Left lung (tissue), 14 donors: ENCODE measurements at places on chromosomes 6 and 20.

DNA sequence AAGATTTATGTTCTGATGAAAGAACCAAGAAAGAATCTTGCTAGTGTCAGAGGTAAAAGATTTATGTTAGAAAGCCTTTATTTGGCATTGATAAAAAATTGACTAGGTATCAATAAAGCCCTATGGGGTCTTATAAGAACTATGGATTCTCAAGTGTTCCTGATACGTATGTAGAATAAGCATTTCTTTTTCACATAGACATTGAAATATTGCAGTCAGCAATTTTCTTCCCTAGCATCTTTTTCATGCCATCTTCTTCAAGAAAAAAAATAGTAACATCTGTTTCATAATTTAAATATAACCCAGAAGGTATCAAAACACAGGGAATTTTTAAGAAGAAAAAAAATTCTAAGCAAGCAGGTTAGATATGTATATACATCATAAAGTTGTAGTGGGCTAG, 230.6 kb downstream of the CENPW start:
- no peaks in the 10 kb centered on the region for H3K4me1 ChIP-seq
- no peak for DNase-seq
- H3K36me3 ChIP-seq: no peaks in the 10 kb centered on the region
- no peak overlapping the region for H3K4me3 ChIP-seq

- H3K4me1 ChIP-seq: no peaks in the 10 kb centered on the region
- no peaks in the 10 kb centered on the region for H3K27me3 ChIP-seq
- no peak overlapping the region for H3K27ac ChIP-seq
- H3K36me3 ChIP-seq: no peaks in the 10 kb centered on the region
- no peak overlapping the region for H3K4me3 ChIP-seq
These were observed 92.1 kb downstream of the PHACTR3 start for GRCh38 chr20:59696476-59696875.

DNA sequence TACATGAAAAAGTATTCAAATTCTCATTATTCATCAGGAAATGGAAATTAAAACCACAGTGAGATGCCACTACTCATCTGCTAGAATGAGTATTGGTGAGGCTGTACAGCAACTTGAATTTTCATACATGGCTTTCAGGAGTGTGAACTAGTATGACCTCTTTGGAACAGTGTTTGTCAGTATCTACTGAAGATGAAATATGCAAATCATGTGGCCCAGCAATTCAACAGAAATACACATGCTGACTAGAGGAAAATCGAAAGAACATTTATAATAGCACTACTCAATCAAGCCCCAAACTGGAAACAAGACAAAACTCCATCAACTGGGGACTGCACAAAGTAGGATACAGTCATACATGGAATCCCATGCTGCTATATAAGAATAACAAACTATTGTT, 102.2 kb downstream of the DCDC2 start:
- no peaks in the 10 kb centered on the region for H3K27me3 ChIP-seq
- H3K27ac ChIP-seq: no peak overlapping the region
- DNase-seq: no peak
- H3K36me3 ChIP-seq: no peaks in the 10 kb centered on the region
- H3K4me1 ChIP-seq: no peaks in the 10 kb centered on the region

DNA sequence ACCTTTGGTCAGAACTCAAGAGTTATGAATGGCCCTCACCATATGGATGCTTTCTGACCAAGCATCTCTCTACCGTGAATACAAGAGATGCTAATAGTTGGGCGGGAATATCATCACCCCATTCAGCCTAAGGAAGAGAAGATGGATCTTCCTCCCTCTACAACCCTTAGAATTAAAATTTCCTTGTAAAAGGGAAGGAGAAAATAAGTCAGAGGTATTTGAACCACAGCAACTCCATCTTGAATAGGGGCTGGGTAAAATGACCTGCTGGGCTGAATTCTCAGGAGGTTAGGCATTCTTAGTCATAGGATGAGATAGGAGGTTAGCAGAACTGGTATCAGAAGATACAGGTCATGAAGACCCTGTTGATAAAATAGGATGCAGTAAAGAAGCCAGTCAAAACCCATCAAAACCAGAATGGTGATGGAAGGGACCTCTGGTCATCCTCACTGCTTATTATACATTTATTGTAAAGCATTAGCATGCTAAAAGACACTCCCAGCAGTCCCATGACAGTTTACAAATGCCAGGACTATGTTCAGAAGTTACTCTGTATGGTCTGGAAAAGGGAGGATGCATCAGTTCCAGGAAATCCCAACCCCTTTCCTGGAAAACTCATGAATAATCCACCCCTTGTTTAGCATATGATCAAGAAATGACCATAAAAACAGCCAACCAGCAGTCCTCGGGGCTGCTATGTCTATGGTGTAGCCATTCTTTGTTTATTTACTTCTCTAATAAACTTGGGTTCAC, 101.2 kb downstream of the DTNBP1 start:
- H3K36me3 ChIP-seq: no peaks in the 10 kb centered on the region
- H3K27me3 ChIP-seq: no peaks in the 10 kb centered on the region
- H3K4me3 ChIP-seq: no peak overlapping the region
- DNase-seq: no peak
- H3K4me1 ChIP-seq: no peaks in the 10 kb centered on the region
- no peak overlapping the region for H3K27ac ChIP-seq

DNA sequence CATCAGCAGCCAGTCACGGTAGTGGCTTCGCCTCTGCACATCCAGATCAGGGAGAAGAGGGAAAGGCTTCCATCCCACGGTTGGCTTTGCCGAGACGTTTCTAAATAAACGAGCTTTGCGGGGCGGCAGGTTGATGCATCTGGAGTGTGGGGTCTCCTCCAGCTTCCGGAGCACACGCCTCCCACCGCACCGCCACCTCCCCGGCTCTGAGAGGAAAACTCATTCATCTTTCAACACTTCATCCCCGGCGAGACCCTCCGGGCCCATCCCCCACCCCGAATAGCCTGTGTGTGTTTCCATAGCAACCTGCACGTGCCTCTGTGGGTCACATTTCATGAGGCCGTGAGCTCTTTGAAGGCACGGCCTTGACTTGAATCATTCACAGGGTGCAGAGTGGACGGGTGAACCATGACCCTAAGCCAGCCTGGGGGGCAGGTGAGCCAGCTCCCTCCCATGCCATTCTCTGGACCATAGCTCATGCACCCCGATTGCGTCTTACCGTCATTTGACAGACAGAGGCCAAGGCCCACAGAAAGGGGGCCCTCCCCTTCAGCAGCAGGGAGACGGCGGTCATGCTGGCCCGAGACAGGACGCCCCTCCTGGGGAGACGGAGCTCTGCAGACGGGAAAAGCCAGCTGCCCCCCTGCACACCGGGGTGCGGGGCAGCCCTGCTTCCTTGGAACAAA, 16.2 kb upstream of the CHRNA4 start:
- peak; percentile 51 for DNase-seq
- H3K27me3 ChIP-seq: peaks cover 19% of the 10 kb centered on the region
- no peaks in the 10 kb centered on the region for H3K36me3 ChIP-seq

GRCh38 chr6:70839286-70840266, 117.3 kb downstream of the B3GAT2 start:
- no peaks in the 10 kb centered on the region for H3K36me3 ChIP-seq
- no peaks in the 10 kb centered on the region for H3K4me1 ChIP-seq
- no peak overlapping the region for H3K27ac ChIP-seq
- H3K27me3 ChIP-seq: no peaks in the 10 kb centered on the region

GRCh38 chr20:768426-768978, at the start of gene SLC52A3:
Gene SLC52A3 (minus strand): TSS chr20:768500. CDS start chr20:765774, 2,726 bp downstream.
- DNase-seq: no peak
- H3K27me3 ChIP-seq: no peaks in the 10 kb centered on the region
- H3K4me3 ChIP-seq: no peak within 1 kb of the TSS
- H3K4me1 ChIP-seq: no peaks in the 10 kb centered on the region
- H3K27ac ChIP-seq: no peak within 1 kb of the TSS

- no peaks in the 10 kb centered on the region for H3K27me3 ChIP-seq
- H3K4me3 ChIP-seq: no peak overlapping the region
- H3K27ac ChIP-seq: no peak overlapping the region
These were observed 53.6 kb upstream of the TRERF1 start for GRCh38 chr6:42505385-42505718.

GRCh38 chr6:135906542-135906941, 55.0 kb downstream of the PDE7B start:
- H3K27me3 ChIP-seq: no peaks in the 10 kb centered on the region
- peaks cover 7% of the 10 kb centered on the region for H3K4me1 ChIP-seq
- no peak overlapping the region for H3K4me3 ChIP-seq
- no peak overlapping the region for H3K27ac ChIP-seq
- no peaks in the 10 kb centered on the region for H3K36me3 ChIP-seq

- peak overlapping the region; percentile 67 for H3K27ac ChIP-seq
- H3K4me1 ChIP-seq: no peaks in the 10 kb centered on the region
- H3K27me3 ChIP-seq: no peaks in the 10 kb centered on the region
- peak; percentile 92 for DNase-seq
- H3K4me3 ChIP-seq: no peak overlapping the region
These were observed 21.3 kb downstream of the PRKN start for GRCh38 chr6:162706232-162706631.

DNA sequence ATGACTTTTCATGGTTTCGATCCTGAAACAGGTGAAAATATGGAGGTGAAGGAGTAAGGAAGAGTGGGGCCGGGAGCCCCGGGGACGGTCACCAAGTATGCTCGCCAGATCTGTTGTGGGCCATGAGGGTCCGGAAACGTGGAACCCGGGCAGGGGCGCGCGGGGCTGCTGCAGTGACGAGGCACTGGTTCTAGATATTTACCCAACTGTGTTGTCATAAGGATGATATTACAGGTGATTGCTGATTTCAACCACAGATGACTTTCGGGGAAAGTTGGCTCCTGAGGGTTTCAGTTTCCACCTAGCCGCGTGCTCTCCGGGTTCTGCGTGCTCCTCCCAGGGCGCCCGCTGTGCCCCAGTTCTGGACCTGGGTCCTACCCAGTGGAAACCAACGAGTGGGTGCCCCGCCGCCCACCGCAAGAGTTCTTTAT, 12.2 kb downstream of the RAET1G start:
- H3K27ac ChIP-seq: no peak overlapping the region
- H3K36me3 ChIP-seq: no peaks in the 10 kb centered on the region
- H3K4me3 ChIP-seq: no peak overlapping the region
- H3K27me3 ChIP-seq: no peaks in the 10 kb centered on the region

DNA sequence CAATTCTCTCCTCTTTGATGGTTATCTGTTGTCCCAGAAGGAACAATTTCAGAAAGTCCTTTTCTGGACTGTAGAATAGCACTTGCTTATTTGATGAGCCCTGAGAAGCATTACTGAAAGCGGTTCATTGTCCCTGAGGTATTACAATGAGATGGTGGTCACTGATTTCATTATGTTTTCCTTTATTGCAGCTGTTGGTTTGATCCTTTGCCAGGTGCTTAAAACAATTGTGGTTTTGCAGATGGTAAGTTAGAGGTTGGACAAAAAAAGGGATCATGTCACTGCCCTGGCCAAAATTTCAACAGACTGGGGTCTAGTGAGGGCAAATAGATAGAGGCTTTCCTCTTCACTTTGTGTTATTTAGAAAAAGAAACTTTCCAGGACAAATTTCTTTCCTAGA, 61.9 kb downstream of the ESR1 start:
- H3K36me3 ChIP-seq: no peaks in the 10 kb centered on the region
- no peak for DNase-seq

GRCh38 chr20:49594143-49594930, 26.4 kb upstream of the PTGIS start:
- DNase-seq: no peak
- H3K27ac ChIP-seq: peak overlapping the region; percentile 18
- H3K4me1 ChIP-seq: peaks cover 24% of the 10 kb centered on the region
- no peak overlapping the region for H3K4me3 ChIP-seq
- H3K27me3 ChIP-seq: no peaks in the 10 kb centered on the region

DNA sequence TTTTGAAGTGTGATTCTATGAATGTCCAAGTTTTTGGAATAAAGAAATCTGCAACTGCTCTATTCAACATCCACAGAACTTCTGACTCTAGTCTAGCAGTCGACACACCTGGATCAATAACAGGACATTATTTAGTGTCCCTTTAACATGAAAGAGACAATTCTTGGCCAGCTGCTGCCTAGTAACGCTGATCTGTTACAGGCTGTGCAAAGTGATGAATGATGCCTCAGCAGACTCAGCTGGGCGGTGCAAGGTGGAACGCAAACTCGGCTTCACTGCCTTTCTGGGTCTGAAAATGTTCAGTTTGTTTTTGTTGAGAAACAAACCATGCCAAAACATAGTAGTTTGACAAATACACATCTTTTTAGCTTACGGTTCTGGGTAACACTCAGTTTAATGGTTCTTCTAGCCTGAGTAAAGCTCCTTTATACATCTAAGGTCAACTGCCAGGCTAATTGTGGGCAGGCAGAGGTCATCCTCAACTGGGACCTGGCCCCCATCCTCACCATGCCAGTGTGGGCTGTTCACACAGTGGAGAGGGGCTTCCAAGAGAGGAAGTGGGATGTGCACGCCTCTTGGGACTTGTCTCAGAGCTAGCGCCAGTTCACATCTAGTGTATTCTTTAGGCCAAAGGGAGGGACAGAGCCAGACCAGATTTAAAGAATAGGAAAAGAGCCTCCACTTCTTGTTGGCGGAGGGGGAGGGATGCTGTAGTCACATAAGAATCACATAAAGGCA, 879.7 kb downstream of the QKI start:
- no peak overlapping the region for H3K4me3 ChIP-seq
- DNase-seq: no peak
- no peaks in the 10 kb centered on the region for H3K36me3 ChIP-seq
- H3K4me1 ChIP-seq: no peaks in the 10 kb centered on the region

DNA sequence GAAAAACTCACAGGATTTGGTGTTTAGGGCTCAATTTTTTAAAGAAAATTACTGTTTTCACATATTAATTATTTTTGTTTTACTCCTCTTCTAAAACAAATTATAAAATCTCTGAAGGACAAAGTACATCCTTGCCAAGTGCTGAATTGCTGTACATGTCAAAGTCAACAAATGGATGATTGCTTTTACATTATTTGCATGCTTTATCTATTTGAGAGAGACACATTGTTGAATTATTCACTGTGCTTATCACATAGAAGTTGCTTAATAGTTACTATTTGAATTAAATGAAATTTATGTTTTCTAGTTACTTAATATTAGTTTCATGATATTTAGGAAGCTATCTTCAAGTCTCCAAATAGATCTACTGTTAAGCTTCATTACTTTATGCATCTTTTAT, 318.6 kb upstream of the PTCHD4 start:
- no peak overlapping the region for H3K27ac ChIP-seq
- H3K36me3 ChIP-seq: no peaks in the 10 kb centered on the region
- no peak overlapping the region for H3K4me3 ChIP-seq
- no peak for DNase-seq

- H3K27ac ChIP-seq: no peak overlapping the region
- no peak overlapping the region for H3K4me3 ChIP-seq
- no peaks in the 10 kb centered on the region for H3K27me3 ChIP-seq
- no peaks in the 10 kb centered on the region for H3K4me1 ChIP-seq
These were observed 33.3 kb downstream of the GFRA4 start for GRCh38 chr20:3629893-3630292.

GRCh38 chr6:77415706-77416105, 47.6 kb downstream of the HTR1B start:
- no peak overlapping the region for H3K27ac ChIP-seq
- H3K36me3 ChIP-seq: no peaks in the 10 kb centered on the region
- DNase-seq: no peak
- no peak overlapping the region for H3K4me3 ChIP-seq
- H3K27me3 ChIP-seq: no peaks in the 10 kb centered on the region
